NCI-H187 (cell line): ENCODE measurements at places on chromosomes 13 and 19.
A peak's percentile ranks its signal among the peaks of the same experiment; 100 is the strongest.

- no peak for DNase-seq
Observed at GRCh38 chr13:59000770-59001169, 1163.0 kb downstream of the DIAPH3 start.

GRCh38 chr13:78660495-78660857 is 1.5 kb upstream of the OBI1 start:
- DNase-seq = no peak

DNA sequence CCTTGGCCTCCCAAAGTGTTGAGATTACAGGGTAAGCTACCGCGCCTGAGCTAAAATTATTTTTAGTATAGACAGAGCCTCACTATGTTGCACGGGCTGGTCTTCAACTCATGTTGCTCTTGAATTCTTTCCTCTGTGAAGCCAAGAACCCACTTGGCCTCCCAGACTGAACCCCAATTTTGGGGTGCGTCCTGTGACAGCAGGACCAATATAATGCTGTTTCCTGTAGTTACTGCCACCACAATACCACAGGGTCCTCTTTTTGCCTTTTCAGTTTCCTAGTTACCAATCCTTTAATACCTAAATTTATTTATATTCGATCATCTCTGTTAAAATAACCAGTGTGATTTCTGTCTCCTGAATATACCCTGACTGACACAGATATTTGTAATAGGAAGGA is 32.9 kb downstream of the TSKS start:
- DNase-seq = no peak

GRCh38 chr13:97387485-97387839 is 46.5 kb upstream of the RAP2A start:
- DNase-seq = no peak

DNA sequence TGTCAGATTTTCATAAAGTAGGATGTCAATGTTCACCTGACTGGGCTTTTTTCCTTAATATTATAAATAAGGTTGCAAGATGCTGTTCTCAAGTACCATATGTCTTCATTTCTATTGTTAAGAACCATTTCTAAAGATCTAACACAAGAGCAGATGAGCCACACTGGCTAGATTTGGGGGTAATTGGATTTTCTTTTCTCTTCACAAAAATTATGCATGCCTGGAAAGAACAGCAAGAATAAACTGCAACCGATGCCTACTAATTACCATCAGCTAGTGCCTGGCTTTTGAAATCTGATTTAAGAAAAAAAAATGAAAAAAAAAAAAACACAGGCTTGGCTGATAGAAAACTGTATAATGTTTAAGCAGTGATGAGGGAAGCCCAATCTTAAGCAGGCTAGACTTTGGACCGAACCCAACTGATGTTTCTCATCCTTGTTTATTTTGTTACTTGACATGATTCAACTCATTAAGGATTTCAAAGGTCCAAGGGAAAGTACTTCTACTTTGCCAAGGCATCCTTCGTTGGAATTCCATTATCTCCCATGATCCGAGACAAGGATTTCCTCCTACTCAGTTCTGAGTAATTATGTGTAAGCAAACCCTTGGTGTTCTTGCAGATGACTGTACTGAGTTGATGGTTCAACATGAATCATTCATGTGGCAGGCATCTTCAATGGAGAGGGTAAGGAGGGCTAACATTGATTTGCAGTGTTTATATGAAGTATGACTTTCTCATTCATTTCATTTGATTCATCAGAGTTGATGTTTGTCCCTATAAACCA is 300.5 kb downstream of the SPRY2 start:
- DNase-seq = no peak

GRCh38 chr13:40916207-40916998 is 102.7 kb downstream of the ELF1 start:
- no peak for DNase-seq

GRCh38 chr13:113926301-113926761 is 47.5 kb downstream of the C13orf46 start:
- DNase-seq = no peak

GRCh38 chr19:38735257-38735686 is 9.0 kb downstream of the CAPN12 start:
- DNase-seq = no peak

DNA sequence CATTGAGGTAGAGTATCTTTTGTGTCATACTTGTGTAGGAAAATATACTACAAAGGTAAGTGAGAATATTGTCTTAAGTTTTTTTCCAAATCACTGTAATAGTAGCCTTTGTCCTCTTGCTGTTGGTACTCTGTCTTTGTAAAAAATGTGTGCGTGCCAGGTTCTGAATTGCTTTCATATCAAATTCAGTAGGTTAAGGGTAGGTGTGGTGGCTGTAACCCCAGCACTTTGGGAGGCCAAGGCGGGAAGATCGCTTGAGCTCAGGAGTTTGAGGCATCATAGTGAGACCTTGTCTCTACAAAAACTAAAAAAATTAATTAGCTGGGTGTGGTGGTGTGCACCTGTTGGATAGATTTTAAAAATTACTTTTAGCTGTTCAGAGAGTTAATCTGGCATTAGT is 46.6 kb downstream of the GARRE1 start:
- DNase-seq = no peak

- DNase-seq = peak; percentile 61
Observed at GRCh38 chr13:43132911-43133310, 109.5 kb downstream of the DNAJC15 start.

DNA sequence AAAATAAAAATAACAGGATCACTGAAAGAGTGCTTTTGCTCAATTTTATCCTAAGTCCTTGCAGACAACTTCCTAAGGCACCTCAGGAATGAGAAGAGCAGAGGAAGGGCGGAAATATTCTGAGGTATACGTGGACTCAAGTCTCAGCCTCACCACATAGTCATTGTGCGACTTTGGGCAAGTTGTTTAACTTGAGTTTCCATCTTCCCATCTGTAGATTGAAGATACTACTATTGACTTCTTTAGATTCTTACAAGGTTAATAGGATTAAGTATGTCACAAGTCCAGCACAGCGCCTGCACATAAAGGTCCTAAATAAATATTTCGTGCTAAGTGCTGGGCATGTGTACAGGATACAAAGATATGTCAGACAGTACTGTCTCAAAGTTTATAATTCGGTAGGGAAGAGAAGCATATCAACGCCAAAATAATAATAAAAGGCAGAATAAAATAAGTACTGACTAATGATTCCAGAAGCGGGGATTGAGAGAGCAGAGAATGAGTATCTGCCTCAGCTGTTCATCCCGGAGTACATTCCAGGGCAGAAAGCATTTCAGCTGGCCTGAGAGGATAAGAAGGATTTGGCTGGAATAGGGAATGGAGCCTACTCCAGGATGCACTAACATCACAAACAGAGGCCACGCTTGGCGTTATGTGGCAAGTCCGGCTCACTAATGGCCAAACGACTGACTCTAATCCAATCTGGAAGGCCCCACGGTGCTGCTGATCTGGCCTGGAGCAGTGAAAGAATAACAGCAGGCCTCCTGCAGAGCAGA is 139.7 kb downstream of the FLT1 start:
- DNase-seq = no peak

- DNase-seq = no peak
Observed at GRCh38 chr13:85632526-85633195, 166.6 kb downstream of the SLITRK6 start.

DNA sequence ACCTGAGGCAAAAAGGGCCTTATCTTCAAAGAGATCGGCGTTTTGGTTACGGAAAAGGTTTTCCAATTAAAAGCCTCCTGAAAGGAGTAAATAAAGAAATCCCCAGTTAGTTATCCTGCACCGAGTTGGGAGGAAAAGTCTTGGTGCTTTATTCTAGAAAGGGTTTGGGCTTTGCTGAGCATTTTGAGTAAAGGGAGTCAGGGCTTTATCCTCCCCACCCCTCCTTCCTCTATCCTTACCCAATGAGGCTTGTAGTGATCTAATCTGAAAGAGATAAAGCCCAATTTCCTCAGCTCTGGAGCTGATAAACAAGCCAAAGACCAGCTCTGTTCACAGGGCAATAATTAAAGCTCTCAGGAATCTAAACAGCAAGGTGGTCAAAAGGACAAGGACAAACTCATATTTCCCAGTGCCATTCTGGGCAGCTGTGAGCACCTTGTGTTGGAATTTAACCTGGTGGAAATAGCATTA is 188.9 kb upstream of the TSC22D1 start:
- no peak for DNase-seq

GRCh38 chr13:113981194-113981605 is 7.3 kb upstream of the C13orf46 start:
- DNase-seq = peak; percentile 97

DNA sequence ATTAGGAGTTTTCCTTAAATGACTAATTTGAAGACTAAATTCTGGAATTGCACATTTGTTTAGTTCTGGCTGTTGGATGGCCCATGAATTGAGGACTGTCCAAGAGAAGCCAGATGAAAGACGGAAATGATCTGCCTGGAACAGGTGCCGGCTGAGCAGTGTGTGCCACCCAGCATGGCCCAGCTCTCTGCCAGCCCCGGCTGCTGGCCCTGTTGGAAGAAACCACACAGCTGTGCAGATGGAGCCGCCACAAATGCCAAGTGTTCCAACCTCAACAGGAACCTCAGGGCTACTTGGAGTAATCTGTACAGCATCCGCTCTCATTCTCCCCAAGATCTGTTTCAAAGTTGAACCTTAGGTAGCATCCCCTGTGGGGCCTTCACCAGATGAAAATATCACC is 67.0 kb upstream of the STARD13 start:
- DNase-seq = no peak

DNA sequence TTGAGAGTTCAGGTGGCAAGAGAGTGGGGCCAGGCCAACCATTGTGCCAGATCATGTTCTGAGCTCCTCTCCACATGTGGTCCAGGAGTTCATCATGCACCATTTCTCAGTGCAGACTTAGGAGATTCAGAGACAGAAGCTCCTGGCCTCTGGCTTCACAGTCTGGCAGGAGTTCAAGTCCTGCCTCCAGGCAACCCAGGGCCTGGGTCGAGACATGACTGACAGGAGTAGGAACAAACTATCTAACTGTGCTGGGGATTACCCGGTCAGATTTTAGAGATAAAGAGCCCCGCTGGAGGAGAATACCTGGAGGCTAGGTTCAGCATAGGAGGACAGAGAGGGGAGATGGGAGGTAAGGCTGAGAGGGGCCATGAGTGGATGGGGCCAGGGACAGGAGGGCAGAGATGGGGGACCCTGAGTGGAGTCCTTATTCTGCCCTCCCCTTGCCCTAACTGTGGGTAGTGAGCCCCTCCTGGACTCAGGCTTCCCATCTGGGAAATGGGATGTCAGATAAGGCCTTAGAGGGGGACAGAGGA is 906 bp upstream of the CYP4F11 start:
- no peak for DNase-seq

GRCh38 chr19:37304190-37304883 is 66.6 kb upstream of the ZNF527 start:
- peak; percentile 16 for DNase-seq

DNA sequence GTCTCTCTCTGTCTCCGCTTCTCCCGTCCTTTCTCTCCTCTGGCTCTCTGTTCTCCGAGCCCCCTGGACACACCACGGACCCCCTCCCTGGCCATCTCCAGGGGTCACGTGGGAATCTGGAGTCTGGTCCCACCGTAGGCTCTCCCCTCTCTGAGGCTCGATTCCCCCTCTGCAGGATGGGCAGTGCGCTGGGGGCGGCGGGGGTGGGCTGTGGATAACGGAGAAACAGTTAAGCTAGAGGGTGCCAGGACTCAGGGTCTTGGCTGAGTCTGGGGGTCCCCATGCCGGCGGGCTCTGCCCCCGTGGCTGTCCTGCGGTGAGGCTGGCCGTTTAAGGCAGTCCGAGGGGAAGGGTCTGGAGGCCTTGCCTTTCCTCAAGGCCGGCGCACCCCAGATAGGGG is 462 bp upstream of the MEIS3 start:
- no peak for DNase-seq

GRCh38 chr13:39767791-39768517 is 112.5 kb downstream of the COG6 start:
- DNase-seq = no peak

GRCh38 chr13:57314897-57315520 is 148.0 kb downstream of the PRR20E start:
- DNase-seq = no peak

DNA sequence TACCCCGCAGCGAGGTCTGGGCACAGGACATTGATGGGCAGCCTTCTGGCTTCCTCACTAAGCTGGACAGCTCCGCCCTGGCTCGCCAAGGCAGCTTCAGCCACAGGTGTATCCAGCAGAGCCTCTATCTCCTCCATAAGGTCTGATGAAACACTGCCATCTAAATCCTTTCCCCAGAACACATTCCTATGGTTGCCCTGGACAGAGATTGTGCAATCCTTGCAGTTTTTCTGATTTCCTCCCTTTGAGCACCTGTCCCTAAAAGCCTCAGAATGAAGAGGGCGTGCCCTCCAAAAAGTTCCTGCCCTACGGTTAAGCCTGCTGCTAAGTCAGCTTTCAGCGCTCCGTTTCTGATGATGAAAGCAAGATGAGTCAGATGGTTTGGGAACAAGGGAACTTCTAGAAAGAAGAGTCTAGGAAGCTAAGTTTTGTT is 21.0 kb downstream of the CLEC4M start:
- no peak for DNase-seq

DNA sequence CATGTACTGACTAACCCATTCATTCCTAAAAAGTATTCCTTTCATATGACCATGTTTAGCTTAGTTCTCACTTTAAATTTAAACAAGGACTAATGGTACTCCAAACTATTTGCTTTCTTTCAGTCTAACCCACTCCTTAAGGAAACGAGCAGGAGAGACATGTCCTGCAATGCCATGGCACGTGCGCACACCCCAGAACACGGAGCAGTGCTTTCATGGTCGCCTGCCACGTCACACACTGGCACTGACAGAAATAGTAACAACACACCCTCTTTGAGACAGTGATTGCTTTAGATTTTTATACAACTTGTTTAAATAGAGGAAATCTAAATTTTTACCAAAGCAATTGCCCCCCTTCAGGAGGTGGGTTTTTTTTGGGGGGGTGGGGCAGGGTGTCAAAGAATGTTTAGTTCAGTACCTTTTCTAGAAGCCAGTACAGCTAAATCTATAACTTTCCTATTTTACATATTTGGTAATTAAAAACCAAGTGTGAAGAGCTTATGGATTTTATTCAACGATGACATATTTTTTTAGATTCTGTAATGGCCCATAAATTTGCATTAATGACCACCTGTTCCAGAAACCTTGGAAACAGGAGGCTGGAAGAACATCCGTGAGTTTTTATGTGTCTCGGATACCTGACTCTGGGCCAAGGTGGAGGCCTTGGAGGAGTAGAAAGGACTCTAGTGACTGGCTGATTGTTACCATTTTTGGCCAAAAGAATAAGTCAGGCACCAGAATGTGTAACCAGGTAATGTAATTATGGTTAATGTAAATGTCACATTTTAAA is 247.1 kb downstream of the DCT start:
- no peak for DNase-seq

DNA sequence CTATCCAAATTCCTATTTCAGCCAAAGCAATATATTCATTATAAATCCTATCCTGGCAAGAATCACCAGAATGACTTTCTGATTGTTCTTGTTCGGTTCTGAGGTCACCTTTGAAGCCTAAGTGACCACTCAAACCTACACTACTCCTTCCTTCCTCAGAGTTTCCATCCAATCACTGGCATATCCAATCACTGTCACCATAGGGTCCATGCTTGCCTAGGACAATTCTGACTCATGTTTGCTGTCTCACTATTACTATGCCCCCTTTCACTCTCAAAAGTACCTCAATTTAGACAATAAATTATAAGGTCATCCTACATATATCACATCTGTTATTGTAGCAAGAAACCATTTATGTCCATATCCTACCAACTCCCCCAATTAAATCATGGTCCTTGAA is 58.9 kb downstream of the UBL3 start:
- DNase-seq = no peak
